NT2/D1 (cell line): ENCODE measurements at places on chromosomes 6 and 20.

DNA sequence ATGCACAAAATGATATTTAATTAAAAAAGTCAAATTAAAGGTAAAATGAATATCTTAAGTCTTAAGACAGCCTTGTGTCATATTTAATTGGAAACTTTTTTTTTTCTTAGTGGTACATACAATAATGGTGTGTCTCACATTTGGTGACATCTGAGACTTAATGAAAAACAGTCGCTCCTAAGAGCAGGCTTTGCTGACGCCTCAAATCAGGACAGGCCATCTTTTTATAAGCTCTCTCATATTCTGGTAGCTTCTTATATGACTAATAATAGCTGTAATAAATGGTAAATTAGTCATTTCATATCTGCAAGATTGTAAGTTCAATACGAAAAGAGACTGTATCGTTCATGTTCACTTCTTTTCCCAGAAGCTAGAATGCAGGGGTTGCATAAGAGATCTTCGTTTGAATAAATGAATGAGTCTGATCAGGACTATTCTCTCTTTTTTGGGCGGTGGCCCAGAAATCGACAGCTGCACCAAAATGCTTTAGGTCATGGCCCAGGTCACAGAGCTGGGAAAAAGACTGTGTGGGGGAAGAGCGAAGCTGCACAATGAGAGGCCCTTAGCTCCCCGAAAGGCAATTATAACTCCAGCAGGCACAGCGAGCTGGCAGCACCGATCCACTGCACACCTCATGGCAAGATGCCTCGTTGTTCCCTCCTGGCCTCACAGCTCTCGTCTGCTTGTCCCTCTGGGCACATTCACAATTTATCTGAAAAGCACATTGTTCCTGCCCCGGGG, 69.4 kb downstream of the NRN1 start:
- DNase-seq = no peak

DNA sequence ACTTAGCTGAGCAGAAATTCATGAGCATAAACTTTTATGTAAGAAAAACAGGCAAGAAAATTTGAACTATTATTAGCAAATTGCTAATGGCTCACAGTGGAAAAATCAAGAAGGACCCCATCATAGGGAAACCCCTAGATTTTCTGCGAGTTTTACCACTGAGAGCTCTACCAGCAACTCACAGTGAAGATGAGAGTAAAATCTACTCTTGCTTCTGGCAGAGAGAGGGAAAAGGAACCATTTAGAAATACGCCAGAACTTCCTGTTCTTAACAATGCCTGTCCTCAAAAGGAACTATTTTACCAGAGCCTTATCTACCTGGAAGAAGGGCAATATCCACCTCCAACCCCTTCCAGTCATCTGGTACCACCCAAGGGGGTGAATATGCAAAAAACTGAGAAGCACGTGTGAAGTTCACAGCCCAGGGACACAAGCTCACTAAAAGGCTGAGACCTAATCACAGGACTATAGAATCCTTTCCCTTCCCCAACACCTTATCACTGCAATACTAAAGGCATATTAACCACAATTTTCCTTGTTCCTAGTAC, 34.4 kb upstream of the ASF1A start:
- no peak for DNase-seq

DNA sequence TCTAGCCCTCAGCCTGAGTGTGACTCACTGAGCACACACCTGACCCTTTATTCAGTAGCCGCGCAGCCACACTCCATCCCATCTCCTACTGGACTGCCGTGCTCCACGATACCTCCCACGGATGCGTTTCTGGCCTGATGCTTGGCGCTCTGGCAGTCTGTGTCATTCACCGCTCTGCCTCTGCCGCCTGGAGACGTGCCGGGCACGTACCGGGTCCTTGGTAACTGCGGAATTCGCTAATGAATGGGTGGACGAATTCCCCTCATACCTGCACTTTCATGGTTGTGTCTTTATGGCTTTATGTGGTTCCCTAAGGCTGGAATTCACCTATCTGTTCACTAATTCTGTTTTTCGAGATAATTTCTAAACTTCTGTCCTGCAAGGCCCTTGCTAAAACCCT, 405.7 kb downstream of the QKI start:
- no peak for DNase-seq

- no peak for DNase-seq
These were observed 63.6 kb upstream of the CD93 start for GRCh38 chr20:23149623-23150279.

DNA sequence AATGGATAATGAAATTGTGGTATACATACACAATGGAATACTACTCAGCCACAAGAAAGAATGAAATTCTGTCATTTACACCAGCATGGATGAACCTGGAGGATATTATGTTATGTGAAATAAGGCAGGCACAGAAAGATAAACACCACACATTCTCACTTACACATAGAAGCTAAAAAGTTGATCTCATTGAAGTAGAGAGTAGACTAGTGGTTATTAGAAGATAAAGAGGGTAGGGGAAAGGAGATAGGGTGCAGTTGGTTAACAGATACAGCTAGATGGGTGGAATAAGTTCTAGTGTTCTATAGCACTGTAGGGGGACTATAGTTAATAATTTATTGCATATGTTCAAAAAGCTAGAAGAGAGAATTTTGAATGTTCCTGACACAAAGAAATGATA, 25.5 kb upstream of the LTV1 start:
- no peak for DNase-seq

DNA sequence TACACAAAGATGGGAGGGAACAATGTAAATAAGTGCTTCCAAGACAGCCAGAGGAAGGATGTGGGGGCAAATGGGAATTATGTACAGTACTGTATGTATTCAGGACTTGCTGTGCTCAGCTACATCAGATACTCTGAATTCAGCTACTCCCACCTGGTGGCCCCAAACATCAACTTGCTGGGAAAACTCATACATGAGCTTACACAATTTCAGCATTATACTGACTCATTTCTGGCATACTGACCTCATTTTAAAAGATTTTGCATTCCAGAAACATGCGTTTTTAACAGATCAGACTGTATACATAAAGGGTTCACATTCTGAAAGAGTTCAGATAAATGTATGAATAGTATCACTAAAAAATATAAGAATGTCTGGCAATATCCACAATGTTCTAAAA, 59.7 kb downstream of the GPX5 start:
- no peak for DNase-seq
